ENCODE measurements at places on chromosomes 2 and 18. TPM values are rescaled to one million over a fixed set of nuclear protein-coding genes. Genes with fewer than 3 reads are reported as not detected.

SIX3 gene
- not detected for polyA plus RNA-seq

ICOS gene
- polyA plus RNA-seq: not detected

CCL20 gene
- polyA plus RNA-seq: 0.61 TPM

NLRC4 gene
- 0.95 TPM for polyA plus RNA-seq

Data from left renal cortex interstitium (tissue), 4 donors.